ENCODE measurements at places on chromosomes 12 and 14. TPM values are rescaled to one million over a fixed set of nuclear protein-coding genes. Genes with fewer than 3 reads are reported as not detected.

- no peak for DNase-seq
Measured at GRCh38 chr12:57844709-57845477, 1.6 kb downstream of the CTDSP2 start.

GRCh38 chr14:89004166-89004565 is 179.7 kb downstream of the TTC8 start:
- no peak for DNase-seq

GRCh38 chr12:5780536-5780935 is 164.5 kb downstream of the ANO2 start:
- no peak for DNase-seq

DNA sequence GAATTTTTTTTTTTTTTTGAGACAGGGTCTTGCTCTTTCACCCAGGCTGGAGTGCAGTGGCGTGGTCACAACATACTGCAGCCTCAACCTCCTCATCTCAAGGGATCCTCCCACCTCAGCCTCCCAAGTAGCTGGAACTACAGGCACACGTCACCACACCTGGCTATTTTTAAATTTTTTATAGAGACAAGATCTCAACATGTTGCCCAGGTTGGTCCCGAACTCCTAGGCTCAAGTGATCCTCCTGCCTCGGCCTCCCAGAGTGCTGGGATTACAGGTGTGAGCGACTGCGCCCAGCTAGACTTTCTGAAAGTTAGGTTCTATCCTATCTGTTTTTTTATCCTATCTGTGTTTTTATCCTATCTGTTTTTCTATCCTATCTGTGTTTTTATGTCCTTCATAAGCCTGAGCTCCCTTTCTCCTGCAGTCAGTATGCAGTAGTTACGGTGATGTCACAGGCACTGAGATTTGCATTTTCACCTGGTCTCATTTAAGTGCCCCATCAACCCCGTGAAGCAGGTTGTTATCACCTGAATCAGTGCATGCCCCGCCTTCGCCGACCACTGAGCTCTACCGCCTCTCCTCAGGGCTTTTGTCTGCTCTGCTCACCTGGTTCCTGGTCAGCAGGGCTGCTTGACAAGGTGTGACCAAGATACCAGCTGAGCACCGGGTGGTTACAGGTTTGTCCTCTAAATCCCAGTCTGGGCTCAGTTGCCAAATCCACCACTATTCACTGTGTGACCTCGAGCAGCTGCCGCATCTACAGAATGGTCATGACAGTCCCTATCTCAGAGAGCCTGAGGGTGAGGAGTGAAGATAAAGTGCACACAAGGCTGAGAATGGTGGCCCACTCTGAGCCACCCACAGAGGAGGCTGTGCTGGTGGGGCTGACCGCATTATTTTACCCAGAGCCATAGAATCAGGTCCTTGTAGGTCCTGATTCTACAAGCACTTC is 33.1 kb downstream of the SYNDIG1L start:
- no peak for DNase-seq

PACS2 gene
- total RNA-seq: 52.6 TPM

GRCh38 chr12:121799156-121799841 is 4.5 kb upstream of the SETD1B start:
- no peak for DNase-seq

DNA sequence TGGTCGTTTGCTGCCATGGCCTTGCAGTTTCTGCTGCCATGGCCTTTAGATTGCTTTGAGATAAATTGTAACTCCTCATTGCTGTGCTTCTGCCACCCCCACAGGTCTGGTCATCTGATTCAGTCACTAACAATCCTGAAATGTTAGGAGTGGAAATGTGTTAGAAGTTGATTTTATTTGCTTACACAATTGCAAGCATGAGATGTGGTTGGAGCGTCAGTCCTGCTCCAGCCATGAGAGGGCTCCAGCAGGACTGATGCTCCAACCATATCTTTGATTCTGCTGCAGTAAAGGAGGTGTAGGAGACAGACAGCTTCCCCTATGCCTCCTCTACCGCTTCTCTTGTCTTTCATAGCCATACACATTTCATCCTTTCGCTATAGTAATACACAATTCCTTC is 226.8 kb upstream of the RGS6 start:
- DNase-seq: no peak

SLC6A15 gene
- 0.53 TPM for total RNA-seq

GRCh38 chr14:71250791-71251190 is 343.5 kb downstream of the PCNX1 start:
- no peak for DNase-seq

PRR13 gene
- 26.2 TPM for total RNA-seq

CD69 gene
- 0.14 TPM for total RNA-seq

NGB gene
- not detected for total RNA-seq

TSPAN9 gene
- total RNA-seq: 65.0 TPM

CLEC4C gene
- not detected for total RNA-seq

DNA sequence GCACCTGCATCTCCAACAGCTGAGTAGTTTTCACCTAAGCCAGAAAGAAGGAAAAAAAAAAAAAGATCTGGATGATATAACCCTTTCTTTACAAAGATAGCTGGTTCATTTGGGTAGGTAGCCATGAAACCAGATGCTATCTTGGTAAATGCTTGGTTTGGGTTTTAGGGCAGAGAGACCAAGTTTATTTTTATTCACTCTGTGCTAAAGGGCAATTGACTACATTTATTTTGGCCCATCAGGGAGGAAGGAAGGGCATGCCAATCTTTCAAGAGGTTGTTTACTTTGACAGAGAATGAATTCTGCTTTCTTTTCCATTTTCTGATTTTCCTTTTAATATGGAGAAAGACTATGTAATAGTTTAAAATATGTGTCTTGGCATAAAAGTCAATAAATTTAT is 91.0 kb downstream of the NTN4 start:
- no peak for DNase-seq

DNA sequence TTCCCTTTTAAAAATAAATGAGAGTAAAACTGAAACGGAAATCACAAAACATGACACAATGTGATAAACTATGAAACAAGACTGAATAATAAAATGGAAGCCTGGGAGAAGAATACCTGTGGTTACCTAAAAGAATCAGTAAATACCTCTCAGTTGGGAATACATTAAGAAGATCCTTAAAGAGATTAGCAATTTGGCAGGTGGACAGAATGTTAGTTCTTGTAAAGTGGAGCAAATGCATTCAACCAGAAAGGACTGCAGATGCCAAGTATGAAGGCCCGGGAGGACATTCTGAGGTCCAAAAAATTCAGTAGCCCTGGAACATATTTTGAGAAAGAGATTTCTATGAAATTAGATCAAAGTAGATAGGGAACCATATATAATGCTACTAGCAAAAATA is 861.3 kb upstream of the SEL1L start:
- no peak for DNase-seq

DNA sequence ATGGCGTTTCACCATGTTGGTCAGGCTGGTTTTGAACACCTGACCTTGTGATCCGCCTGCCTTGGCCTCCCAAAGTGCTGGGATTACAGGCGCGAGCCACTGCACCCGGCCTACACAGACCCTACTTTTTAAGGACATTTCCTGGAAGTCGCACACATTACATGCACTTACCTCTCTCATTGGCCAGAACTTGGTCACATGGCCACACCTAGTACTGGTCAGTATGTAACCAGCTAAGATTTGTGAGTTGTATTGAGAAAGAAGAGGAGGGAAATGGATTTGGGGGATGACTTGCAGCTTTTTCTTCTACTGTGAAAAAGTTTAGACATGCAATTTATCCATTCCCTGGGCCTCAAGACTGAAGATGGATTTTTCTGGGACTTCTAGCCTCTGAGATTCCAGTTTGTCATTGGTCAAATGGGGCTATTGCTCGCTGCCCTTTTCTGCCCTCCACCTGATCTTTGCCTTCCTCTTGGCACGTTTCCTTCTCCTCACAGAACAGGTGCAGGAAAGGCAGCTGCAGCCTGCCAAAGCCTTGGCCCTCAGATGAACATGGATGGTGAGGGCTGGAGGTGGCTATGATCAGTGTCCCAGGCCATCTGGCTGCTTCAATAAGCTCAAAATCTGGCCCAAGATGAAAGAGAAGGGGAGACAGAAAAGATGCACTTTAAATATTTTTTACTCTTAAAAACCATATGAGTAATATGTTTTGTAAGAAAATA is 7.1 kb upstream of the ZDHHC22 start:
- no peak for DNase-seq

Data from pulmonary artery endothelial cell (primary cell).